A549 treated with Hydrocortisone at 1 μM for 4 hours (cell line): ENCODE measurements at places on chromosomes 2 and 18. TPM values are rescaled to one million over a fixed set of nuclear protein-coding genes. Genes with fewer than 3 reads are reported as not detected.

Gene ESPNL
- 0.10 to 0.38 TPM (median 0.13 TPM) in 5 replicates for total RNA-seq

Gene PXDN
- 10.4 to 16.9 TPM (median 16.2 TPM) in 5 replicates for total RNA-seq

Gene KRCC1
- total RNA-seq = 9.2 to 15.0 TPM (median 11.9 TPM) in 5 replicates

Gene CRYBA2
- total RNA-seq = not detected in 5 replicates

Gene STON1
- 0.32 to 0.52 TPM (median 0.40 TPM) in 5 replicates for total RNA-seq

Gene NXPH2
- total RNA-seq = not detected in 5 replicates

Gene LRRTM4
- total RNA-seq = not detected in 5 replicates

Gene RAMP1
- total RNA-seq = 0.15 TPM in 1 of 5 replicates, not detected in the others

Gene GMCL1
- 7.8 to 12.2 TPM (median 10.7 TPM) in 5 replicates for total RNA-seq

Gene AFF3
- total RNA-seq = 0.01 to 0.22 TPM (median 0.03 TPM) in 4 of 5 replicates, not detected in the other

Gene CHRNG
- total RNA-seq = not detected in 5 replicates

Gene BMP10
- not detected in 5 replicates for total RNA-seq

Gene MALL
- 136 to 171 TPM (median 143 TPM) in 5 replicates for total RNA-seq

Gene CIB4
- total RNA-seq = 0.16 to 0.40 TPM (median 0.24 TPM) in 3 of 5 replicates, not detected in the others

Gene ALPI
- 0.05 TPM in 2 of 5 replicates, not detected in the others for total RNA-seq

Gene CD8A
- total RNA-seq = 0.20 to 0.47 TPM (median 0.32 TPM) in 5 replicates

Gene IL36A
- not detected in 5 replicates for total RNA-seq

Gene ABCG5
- total RNA-seq = not detected in 5 replicates

Gene LRATD1
- 0.05 to 0.10 TPM (median 0.10 TPM) in 5 replicates for total RNA-seq

Gene REG1B
- not detected in 5 replicates for total RNA-seq

Gene PPP1R7
- 57.5 to 67.0 TPM (median 62.4 TPM) in 5 replicates for total RNA-seq
